GM12865 (cell line): ENCODE measurements at places on chromosomes 3 and 15.

DNA sequence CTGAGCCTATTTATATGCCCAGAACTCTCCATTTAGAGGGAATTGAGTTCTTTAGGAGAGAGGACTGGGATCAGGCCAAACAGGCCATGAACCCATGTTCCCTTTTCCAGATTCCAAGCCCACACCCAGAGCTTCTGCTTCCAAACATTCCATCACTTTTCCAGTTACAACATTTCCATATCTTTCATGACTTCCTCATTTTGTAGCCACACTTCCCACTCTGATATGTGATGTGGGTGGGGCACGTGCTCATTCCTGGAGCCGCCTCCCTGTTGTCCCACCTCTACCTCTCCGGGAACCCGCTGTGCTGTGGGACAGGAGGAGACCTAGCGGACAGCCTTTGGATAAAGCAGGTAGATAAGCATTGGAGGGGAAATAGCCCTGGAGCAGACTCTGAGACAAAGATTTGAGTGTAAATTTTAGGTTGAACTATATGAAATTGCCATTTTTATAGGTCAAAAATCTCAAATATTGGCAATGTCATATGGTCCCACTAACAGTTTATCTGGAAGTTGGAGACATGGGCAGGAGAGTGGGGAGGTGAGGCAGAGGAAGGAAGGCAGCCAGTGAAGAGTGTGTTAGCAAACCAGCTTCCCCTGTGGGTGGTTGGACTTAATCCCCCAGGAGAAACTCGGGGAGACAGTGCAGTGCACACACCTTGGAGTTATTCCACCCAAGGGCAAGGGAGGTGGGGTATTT, 31.8 kb downstream of the CYP8B1 start:
- no peak for DNase-seq

- DNase-seq: peak; percentile 75
Observed at GRCh38 chr15:72229076-72229946, 1.7 kb downstream of the PKM start.

DNA sequence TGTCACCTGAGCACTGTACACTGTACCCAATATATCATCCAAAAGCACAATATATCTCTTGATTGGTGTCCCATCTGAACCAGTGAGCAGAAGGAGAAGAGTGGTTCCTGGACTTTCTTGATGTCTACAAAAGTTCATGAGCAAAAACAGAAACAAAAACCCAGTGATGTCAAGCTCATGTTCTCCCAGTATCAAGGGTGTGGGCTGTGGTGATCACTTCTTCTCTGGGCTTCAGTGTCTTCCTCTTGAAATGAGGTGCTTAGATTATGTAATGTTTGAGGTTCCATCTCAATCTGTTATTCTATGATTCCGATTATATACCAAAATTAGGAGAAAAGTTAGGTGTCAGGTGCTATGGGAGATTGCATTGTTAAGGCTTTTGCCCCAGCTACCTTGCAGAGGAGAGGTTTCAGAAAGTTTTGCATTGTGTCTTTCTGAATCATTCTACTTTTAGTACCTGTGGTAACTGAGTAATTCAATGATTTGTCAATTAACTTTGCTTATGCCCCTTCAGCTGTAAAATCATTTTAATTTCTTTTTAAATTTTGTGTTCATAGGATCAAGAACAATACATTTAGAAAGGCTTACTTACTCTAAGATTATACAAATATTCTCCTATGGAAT, 122.0 kb upstream of the EOMES start:
- DNase-seq: no peak

- DNase-seq: no peak
Observed at GRCh38 chr3:138593488-138594149, 441 bp downstream of the CEP70 start.

DNA sequence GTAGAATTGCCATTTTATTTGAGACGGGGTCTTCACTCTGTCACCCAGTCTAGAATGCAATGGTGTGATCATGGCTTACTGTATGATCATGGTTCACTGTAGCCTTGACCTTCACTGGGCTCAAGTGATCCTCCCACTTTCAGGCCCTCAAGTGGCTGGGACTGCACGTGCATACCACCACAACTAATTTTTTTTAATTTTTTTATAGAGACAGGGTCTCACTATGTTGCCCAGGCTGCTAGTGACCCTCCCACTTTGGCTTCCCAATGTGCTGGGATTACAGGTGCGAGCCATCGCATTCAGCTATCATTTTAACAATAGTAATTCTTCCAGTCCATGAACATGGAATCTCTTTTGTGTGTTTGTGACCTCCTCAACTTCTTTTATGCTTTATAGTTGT, 11.9 kb downstream of the EPM2AIP1 start:
- no peak for DNase-seq

DNA sequence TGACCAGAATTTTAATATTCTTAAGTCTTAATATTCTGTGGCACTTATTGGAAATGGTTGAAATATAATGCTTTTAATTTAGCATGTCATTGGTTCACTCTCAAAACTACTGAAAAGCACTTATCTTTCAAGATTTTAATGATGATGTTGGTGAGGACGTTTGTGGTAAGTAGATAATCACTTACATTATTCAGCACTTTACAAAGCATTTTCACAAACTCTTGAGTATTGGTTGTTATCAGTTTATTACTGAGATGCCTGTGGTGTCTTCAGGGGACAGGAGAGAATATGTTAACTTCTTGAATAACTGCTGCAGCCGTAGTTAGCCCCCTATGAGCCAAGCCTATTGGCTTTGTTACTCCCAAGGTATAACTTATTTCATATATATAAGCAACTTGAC, 15.2 kb downstream of the TGFBR2 start:
- no peak for DNase-seq

- DNase-seq: peak; percentile 92
Observed at GRCh38 chr15:38564557-38565286, at the start of gene RASGRP1. TSS of gene RASGRP1 (minus strand) at chr15:38564814. CDS start at chr15:38564628, 186 bp downstream.

DNA sequence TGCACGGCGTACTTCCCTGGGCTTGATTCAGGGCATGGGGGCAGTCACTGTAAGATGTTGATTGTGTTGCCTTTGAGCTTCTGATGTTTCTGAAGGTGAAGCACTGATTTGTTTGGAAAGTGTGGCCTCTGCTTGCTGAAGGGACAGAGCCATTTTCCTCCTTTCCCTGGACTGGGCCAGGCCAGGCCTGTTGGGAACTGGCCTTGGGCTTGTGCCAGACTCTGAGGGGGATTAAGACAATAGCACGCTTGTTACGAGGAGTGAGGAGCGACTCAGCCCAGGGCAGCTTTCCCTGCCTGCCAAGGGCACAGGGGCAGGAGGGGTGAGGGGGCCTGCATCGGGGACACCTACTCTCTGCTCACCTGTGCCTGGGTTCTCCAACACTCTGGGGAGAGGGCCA, 42.9 kb downstream of the LINGO1 start:
- DNase-seq: no peak

DNA sequence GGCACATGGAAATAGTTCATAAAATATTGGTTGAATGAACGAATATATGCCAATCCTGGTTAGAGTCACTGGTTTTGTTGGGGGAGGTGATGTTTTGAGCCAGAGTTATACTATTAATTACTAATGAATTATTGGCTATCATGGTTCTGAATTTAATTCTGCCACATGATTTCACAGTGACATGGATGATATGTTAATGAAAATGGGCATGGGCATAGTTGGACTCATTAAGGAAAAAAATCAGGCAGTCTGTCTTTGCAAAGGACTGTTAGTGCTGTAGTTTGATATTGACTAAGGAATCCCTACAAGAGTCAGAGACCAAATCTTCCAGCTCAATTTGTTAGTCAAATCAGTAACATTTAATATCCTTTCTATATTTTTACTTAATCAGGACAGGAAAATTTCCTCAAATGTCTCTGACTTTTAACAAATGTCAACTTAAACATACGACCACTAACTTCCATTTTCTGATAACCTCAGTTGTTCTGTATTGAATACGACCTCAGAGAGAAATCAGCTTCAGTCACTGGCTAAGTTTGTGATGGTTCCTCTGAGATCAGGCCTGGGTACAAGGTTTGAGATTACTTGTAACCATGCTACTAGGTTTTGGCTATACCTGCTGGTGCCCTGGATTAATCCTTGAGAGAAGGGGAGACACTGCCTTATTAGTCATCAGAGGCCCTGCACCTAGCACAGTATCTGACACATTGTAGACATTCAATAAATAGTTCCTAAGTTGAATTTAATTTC, 13.3 kb downstream of the NFKBIZ start:
- no peak for DNase-seq

- DNase-seq: peak; percentile 99
Observed at GRCh38 chr3:122415762-122416654, at the start of gene WDR5B. TSS of gene WDR5B (minus strand) at chr3:122416062. CDS start at chr3:122415528, 534 bp downstream.

- no peak for DNase-seq
Observed at GRCh38 chr15:39657668-39658067, 76.8 kb downstream of the THBS1 start.

GRCh38 chr3:70930066-70930465, 617.6 kb upstream of the MDFIC2 start:
- no peak for DNase-seq

DNA sequence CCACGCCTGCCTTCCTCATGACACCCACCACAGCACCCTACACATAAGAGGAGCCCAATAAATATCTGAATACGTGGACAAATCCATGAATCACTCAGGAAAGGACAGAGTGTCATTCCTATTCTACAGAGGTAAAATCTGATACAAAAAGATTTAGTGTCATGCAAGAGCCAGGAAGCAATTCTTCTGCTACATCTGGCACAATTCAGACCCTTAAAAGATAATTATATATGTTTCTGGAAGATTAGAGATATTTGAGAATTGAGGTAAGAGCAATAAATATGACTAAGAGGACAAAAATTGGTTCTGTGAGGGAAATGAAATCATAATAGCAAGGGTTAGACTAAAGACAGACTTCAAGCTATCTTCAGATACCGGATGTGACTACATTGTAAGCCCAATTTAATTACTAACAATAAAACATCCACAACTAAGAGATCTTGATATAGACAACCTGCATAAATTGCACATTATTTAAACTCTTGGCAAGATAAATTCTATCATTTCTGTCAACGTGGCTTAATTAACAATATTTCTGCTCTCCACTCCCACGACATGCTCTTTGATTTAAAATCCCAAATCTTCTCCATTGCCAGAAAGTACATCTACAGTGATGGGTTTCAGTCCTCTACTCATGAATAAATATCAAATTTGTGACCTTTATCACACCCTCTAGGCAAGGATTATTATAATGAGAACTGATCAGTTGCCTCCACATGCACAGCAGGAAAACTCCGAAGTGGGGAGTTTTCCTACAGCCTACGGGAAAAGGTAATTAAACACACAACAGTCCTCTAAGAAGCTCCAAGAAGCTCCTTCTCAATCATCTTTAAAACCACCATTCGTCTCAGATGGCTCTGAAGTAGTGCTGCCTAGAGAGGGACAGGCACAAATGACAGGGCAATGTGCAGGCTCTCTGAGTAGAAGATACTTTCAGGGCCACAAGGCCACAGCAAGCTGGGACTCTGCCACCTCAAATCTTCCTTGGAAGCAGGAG, 32.6 kb downstream of the MB21D2 start:
- DNase-seq: no peak

DNA sequence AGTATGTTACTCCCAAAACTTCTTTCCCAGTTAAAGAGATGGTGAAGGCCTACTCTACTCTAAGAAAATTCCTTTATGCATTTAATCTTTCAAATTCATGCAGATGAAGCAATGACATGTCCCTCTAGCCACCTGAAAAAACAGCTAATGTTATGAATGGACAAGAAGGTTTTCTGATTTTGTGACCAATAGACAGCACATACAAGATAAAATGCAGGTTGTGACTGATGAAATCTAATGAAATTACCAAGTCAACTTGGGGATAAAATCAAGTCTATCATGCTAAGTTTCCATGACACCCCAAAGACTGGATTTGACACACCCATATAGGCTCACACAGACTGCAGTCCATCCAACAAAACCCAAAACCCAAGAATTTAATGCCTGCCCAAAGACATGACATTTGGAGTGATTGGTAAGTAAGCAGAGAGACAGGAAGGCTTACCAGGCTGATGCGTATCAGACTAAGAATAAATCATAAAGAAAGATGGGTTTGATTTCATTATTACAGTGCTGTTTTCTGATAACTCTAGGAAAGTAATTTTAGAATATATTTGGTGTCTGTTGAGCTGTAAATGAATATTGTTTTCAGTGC, 26.4 kb downstream of the CD47 start:
- no peak for DNase-seq

- DNase-seq: peak; percentile 88
Observed at GRCh38 chr3:123960781-123961507, at the start of gene CCDC14. TSS of gene CCDC14 (minus strand) at chr3:123961229. CDS start at chr3:123961173, 56 bp downstream.

DNA sequence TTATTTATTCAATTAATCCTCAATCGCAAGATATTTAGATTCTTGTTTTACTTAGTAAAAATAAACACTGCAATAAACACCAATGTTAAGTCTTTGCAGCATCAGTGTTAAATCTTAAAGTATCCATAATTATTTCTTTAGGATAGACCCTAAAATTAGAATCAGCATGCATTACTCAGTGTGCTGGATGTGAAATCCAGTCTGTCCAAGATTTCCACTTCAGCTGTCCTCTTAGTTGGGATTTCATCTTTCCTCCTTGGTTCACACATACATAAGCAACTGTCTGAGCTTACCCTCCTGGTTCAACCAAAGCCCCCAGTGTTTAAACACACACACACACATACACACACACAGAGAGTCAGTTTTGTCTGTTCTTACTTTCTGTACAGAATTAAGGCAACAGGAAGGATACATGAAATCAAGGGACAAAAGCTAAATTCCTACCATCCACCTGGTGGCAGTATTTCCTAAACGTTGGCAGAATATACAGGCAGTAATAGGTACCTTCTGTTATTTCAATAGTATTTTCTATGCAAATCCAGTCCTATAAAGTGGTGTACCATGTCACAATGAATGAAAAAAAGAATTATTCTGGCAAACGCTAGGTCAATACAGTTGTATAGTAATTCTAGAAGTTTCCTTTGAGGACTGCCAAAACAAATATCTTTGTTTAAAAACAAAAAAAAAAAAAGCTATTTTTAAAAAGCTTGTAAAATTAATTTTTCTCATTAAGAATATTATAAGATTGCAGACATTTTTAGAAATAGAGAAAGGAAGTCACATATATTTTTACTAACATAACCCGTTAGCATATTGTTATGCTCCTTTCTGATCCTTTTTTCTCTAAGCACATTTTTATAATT, 27.3 kb upstream of the DMXL2 start:
- DNase-seq: peak; percentile 86

DNA sequence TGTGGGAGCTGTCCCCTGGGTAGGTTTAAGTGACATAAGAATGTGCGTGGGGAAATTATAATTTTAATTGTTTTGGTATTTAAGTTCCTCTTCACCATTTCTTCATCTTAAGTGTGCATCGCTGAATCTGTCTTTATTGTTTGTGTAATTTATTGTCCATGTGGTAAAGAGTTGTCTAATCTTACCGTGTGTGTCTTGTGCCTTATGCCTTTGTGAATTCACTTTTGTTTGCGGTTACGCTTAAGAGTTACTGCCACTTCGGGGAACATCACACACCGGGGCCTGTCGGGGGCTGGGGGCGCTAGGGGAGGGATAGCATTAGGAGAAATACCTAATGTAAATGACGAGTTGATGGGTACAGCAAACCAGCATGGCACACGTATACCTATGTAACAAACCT, 767 bp downstream of the WDR48 start:
- DNase-seq: no peak

DNA sequence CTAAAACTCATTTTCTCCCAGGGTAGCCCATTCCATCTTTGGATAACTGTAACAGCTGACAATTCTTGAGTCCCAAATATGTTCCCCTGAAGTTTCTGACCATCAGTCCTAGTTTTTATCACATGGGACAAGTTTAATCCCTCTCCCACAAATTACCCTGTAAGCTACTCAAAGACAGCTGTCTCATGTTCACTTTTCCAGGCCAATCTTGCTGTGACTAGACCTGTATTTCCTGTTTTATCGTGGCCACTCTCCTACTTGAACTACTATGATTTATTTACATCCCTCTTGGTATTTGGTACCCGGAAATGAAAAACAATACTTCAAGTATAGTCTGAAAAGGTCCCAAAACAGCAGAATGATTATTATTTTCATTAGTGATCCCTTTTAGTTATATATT, 95.1 kb upstream of the MEX3B start:
- no peak for DNase-seq
